Stimulated activated CD4-positive, alpha-beta T cell treated with anti-CD3 and anti-CD28 coated beads, Interleukin-1b, Interleukin-23, amount 100 ng/mL, for 24 hours (primary cell): ENCODE measurements at places on chromosomes 1 and 21.

- no peak for DNase-seq
These were observed 46.0 kb upstream of the JUN start for GRCh38 chr1:58829866-58830265.

- DNase-seq = no peak
These were observed 42.8 kb upstream of the RD3 start for GRCh38 chr1:211534545-211535291.

- no peak for DNase-seq
These were observed at the start of gene ANKRD45 for GRCh38 chr1:173669491-173669941. Gene ANKRD45 (minus strand): TSS chr1:173669851. CDS start chr1:173659418, 10,433 bp downstream.

GRCh38 chr1:198030682-198031081 is 113.5 kb downstream of the LHX9 start:
- no peak for DNase-seq

DNA sequence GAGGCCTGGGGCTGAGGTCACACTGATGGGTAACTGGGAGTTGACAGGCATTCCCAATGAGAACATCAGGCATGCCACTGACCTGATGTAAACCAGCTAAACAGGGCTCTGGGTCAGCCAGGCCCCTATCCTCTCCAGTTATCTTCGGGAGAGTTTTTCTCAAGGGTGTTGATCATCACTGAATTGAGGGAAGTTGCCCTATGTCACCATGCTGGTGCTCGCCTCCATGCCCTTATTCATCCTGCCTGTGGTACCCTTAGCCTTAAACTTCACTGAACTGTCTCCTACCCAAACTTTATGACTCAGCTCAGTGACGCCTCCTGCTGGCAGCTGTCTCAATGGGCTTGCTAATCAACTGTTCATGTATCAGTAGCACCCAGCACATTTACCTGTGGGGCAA is 80.7 kb upstream of the TNR start:
- no peak for DNase-seq

DNA sequence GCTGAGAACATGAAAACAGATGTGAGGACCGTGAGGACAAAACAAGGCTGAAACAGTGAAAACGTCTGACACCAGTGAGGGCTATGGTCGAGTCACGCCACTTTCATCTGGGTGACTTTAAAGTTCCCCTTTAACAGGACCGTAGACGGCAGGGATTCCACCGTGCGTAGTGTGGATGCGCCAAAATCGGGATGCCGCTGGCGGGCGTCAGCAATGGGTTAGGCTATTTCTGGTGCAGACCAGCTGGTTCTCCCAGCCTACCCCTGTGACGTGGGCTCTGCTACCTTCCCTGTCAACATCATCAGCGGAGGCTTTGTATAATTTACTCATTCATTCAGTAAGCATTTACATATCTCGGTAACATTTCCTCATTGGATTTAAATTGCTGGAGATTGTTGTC is 246.6 kb upstream of the AJAP1 start:
- no peak for DNase-seq

GRCh38 chr1:54870869-54871268 is 16.1 kb downstream of the DHCR24 start:
- DNase-seq = no peak

GRCh38 chr21:31556662-31557061 is 102.8 kb upstream of the SOD1 start:
- DNase-seq = no peak

DNA sequence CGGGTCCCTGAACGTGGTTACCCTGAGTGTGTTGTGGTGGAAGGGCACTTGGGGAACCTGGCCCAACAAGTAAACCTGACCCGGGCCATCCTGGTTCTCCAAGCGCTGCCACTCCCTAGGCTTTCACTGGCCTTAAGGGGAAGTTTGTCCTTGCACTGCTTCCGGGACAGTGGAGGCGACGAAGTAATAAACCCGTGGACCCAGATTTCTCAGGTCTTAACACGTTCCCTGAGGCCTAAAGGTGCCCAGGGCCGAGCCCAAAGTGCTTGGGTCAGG is 261 bp upstream of the CCDC24 start:
- DNase-seq = peak; percentile 7

DNA sequence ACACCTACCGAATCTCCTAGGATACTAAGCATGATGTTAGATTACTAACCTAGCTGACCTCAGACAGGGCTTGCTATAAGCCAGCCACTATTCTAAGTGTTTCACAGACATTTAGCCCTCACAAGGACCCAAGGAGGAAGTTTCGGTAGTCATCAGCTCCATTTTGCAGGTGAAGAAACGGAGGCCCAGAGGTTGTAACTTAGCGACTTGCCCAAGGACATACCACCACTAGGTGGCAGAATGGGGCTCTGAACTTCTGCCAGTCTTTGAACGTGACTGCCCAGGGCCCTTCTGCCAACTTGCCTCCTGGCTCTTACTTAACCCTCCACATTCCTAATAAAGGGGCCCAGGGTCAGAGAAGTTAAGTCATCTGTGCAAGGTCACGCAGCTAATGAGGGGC is 283.5 kb downstream of the C1orf94 start:
- DNase-seq = peak; percentile 36

DNA sequence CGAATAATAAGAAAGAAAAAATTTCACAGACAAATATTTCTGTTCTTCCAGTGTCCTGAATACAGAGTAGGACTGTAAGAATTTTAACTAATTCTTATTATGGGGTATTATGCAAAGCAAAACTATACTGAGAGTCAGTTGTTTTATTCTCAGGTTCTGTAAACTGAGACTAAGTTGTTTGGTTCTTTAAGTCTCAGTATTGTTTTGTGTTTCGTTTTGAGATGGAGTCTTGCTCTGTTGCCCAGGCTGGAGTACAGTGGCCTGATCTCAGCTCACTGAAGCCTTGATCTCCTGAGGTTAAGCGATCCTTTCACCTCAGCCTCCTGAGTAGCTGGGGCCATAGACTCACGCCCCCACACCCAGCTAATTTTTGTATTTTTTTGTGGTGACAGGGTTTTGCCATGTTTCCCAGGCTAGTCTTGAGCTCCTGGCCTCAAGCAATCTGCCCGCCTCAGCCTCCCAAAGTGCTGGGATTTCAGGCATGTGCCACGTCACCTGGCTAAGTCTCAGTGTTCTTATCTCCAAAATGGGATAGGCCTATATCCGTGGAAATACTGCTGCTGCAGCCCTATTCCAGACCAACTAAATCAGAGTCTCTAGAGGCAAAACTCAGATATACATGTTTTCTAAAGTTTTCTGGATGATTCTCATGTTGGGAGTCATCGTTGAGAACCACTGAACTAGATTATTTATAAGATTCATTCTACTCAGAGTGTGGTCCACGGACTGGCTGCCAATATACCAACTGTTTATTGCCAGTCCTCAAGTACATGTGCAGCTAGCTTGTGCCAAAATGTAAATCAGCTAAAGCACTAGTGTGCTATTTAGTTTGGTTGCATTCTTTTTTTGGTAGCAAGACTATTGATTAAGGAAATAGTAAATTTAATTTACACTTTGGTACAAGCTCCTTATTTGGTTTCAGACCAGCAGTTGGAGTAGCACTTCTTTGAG is 116.6 kb downstream of the HS2ST1 start:
- no peak for DNase-seq

GRCh38 chr1:74431531-74431930 is 80.9 kb downstream of the LRRC53 start:
- DNase-seq = no peak

DNA sequence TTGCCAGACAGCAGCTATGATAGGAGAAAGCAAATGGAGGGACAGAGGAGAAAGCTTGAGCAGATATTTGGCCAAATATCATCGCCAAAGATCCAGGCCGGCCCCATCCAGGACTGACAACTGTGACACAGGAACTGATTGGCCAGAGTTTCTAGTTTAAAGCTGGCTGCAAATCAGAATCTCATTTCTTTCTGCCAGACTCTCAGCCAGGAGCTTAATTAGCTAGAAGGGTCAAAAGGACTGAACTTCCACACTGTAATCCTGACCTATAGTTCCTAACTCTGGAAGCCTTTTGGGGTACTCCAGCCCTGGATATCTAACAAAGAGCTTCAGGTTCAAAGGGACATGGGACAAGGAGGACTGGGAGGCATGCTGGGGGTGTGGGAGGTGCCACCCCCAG is 106.7 kb upstream of the GNG12 start:
- DNase-seq = no peak

- no peak for DNase-seq
These were observed 434.8 kb downstream of the LMO4 start for GRCh38 chr1:87763483-87763882.

DNA sequence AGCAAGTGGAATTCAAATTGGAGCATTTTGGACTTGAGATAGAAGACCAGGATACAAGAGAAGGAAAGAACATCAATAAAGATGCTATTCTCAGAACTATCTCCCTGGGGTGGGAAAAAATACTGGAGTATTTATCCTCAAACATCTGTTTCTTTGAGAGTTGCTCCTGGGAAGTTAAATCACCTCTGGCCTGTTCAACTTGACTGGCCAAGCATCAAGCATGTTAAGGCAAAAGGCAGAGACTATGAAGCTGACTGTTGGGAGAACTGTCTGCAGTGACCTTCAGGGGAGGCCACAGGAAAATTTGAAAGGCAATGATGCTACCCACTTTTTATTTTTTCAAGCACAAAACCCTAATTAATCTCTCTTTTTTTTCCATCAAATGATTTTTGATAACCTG is 239.0 kb downstream of the NTNG1 start:
- no peak for DNase-seq

GRCh38 chr1:100164216-100164615 is 13.8 kb downstream of the LRRC39 start:
- DNase-seq = no peak
